ENCODE measurements at places on chromosomes 2 and 18. TPM values are rescaled to one million over a fixed set of nuclear protein-coding genes. Genes with fewer than 3 reads are reported as not detected.

The TMEM178A gene
- 1.3 TPM for total RNA-seq

The MC4R gene
- not detected for total RNA-seq

The KIF1A gene
- not detected for total RNA-seq

The PLEKHM3 gene
- 11.1 TPM for total RNA-seq

The CPSF3 gene
- 49.5 TPM for total RNA-seq

The CABLES1 gene
- total RNA-seq: 9.4 TPM

The C2orf42 gene
- 16.2 TPM for total RNA-seq

The RNU2-63P gene
- total RNA-seq: 325 TPM

The NGEF gene
- total RNA-seq: 0.74 TPM

Data from smooth muscle cell of bladder (primary cell).